ENCODE measurements at places on chromosomes 6 and 20.

- no peak for DNase-seq
Measured at GRCh38 chr6:80404889-80405288, 298.4 kb downstream of the BCKDHB start.

- DNase-seq: peak; percentile 42
Measured at GRCh38 chr20:47576516-47577033, 74.9 kb downstream of the NCOA3 start.

DNA sequence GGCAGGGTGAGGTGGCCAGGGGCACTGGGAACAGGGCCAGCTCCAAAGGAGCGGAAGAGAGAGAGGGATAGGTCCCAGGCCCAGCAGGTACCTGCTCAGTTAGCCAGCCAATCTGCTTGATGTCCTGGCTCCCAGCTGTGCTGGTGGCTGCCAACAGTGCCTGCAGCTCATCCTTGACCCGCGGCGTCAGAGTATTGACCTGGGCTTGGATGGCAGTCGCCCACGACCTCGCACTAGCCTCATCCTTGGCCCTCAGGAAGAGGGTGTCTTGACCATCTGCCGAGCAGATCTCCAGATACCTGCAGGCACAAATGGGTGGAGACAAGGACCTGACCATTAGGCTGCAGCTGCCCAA is 11.1 kb upstream of the CDK5RAP1 start:
- no peak for DNase-seq

DNA sequence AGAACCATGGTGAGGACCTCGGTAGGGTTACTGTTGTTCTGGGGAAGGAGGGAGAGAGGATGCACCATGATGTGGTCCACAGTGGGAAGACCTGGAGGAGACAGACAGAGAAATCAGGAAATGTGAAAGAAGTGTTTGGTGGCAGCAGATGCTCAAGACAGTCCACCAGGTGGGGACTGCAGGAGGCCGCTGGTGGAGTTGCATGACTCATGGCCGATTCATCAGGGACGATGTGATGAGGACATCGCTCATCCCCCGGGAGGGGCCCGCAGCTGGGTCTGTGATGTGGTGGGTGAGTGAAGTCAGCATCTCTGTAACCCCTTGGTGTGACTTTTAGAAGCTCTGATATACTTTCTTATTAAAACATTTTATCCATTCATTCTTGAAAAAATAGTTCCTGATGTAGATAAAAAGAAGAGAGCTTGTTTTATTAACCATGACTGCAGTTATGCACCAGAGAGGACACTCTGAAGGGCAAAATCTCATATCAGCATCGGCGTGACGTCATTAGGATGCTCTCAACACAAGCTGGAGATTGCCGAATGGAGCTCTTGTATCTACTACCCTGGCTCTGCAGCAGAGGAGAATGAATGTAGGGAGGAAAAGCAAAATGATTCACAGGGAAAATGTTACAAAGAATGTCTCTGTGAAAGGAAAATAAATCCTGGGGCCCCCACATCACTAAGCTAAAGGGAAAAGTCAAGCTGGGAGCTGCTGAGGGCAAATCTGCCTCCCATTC is 71.2 kb downstream of the RAMACL start:
- no peak for DNase-seq

DNA sequence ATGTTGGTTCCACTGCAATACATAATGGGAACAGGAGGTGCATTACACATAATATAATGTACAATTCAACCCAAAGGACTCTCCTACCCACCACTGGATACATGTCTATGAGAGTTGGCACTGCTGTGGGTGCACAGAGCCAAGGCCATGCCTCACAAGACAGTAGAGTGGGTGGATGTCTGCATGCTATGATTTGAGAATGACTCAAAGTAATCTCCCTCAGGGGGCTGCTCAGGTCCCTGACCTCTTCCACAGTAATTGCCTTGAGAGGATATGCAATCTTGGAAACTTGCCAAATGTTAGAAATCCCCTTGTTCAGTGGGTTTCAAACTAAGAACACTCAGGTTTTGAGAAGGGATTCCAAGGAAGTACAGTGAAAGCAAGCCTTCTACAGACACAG is 79.0 kb downstream of the ANKEF1 start:
- no peak for DNase-seq

GRCh38 chr6:104908031-104908887 is 48.5 kb upstream of the HACE1 start:
- DNase-seq: no peak

DNA sequence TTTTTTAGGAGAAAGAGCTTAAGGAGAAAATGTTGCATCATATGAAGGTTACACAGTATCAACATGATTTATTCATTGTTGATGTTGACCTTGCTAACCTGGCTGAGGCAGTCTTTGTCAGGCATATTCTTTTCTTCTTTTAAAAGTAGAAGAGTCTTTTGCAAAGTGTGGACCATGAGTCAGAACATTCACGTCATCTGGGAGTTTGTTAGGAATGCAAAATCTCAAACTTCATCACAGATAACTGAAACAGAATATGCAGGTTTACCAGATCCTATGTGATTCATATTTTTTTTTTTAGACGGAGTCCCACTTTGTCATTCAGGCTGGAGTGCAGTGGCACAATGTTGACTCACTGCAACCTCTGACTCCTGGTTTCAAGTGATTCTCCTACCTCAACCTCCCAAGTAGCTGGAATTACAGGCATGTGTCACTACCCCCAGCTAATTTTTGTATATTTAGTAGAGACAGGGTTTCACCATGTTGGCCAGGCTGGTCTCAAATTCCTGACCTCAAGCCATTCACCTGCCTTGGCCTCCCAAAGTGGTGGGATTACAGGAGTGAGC is 530.4 kb upstream of the BTBD3 start:
- no peak for DNase-seq

DNA sequence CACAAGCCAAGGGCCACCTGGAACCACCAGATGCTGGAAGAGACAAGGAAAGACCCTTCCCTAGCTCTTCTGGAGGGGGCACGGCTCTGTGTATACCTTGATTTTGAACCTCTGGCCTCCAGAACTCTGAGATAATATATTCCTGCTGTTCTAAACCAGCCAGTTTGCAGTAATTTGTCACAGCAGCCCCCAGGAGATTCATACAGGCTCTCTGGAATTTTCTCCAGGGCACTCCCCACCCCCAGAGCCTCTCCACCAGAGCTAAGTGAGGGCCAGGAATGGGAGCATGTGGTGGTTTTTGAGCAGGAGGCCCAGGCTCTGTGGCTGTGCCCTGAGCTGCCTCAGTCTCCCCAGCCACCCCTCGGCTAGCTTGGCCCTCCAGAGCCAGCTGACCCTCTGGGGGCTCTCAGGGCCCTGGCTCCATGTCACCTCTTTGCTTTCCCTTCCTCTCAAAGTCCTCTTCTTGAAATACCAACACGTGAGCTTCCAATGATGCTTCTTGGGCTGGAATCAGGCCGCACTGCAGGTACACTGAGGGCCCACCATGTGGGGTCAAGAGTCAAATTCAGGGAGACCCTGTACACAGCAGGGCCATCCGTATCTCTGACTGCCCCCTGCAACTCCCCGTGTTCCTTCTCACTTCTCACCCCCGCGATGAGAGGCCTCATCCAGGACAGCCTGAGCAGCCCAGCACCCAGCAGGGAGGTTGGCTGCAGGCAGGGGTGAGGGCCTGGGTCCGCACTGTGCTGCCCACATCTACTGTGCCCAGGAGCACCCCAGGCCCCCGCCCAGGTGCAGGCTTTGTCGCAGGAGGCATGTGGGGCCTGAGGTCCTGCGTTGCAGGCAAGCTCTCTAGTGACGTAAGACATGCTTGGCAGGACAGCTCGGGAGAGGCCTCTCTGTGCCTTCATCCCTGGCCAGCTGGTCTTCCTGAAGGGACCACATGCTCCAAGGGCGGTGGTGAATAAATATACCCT is 155.5 kb downstream of the ANKRD60 start:
- DNase-seq: no peak

DNA sequence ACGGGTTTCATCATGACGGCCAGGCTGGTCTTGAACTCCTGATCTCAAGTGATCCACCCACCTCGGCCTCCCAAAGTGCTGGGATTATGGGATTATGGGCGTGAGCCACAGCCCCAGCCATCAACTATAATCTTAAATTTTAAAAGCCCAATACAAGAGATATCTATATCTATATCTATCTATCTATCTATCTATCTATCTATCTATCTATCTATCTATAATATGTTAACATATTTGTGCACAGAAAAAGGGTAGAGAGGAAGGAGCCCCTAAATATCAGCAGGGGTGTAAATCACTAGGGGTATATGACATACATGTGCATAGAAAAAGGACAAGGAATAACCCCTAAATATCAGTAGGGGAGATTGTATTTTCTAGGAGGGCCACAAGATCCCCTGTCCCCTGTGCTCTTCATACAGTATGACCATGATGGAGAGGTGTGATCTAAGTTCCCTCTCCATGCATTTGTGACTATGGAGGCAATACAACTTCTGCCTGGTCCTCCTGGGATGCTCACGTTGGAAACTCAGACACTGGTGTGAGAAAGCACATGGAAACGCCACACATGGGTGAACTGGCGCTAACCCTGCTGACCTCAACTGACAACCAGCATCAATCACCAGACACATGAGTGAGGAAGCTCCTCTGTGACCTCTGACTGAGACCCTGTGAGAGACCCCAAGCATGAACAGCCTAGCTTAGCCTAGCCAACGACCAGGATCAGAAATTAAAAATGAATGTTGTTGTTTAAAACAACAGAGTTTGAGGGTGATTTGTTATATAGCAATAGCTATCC is 1.2 kb upstream of the SPATS1 start:
- DNase-seq: no peak

GRCh38 chr6:84062519-84063154 is 29.1 kb downstream of the MRAP2 start:
- no peak for DNase-seq

DNA sequence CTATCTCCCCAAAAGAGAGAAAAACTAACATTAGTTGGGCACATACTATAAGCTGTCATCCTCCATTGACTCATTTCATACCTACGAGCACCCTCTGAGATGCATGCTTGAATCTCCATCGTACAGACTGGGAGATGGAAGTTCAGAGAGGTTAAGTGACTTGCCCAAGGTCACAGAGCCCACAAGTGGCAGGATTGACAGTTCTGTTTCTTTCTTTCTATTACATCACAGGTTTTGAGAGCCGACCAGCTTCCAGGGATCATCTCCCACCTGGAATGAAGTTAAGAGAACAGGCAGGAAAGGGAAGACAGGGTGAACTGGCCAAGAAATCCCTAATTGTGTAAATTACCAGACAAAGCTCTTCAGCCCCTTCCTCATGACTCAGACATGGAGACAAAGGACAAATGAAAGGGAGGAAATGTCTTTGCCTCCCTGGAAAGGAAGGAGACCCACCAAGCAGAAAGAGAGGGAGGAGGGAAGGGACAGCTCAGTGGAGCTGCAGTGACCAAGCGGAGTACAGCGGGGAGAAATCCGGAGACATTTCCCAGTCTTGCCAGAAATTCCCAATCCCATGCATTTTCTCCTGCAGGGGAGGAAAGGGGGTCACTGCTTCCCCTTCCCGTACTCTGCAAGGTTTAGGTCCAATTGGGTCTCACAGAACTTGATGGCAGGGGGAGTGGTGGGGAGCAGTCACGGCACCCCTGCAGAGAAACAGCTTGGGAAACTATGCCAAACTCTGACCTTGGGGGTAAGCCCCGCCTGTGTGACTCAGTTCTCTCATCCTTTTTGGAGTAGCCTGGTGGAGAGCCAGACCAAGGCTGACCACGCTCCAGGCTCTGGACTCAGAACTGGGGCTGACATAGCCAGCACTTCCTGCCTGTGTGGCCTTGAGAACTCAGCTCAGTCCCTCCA is 154.3 kb downstream of the ANKRD60 start:
- DNase-seq: no peak
